ENCODE measurements at places on chromosomes 3 and 15.

- no peak for DNase-seq
Measured at GRCh38 chr15:58669108-58669507, 80.4 kb downstream of the ADAM10 start.

DNA sequence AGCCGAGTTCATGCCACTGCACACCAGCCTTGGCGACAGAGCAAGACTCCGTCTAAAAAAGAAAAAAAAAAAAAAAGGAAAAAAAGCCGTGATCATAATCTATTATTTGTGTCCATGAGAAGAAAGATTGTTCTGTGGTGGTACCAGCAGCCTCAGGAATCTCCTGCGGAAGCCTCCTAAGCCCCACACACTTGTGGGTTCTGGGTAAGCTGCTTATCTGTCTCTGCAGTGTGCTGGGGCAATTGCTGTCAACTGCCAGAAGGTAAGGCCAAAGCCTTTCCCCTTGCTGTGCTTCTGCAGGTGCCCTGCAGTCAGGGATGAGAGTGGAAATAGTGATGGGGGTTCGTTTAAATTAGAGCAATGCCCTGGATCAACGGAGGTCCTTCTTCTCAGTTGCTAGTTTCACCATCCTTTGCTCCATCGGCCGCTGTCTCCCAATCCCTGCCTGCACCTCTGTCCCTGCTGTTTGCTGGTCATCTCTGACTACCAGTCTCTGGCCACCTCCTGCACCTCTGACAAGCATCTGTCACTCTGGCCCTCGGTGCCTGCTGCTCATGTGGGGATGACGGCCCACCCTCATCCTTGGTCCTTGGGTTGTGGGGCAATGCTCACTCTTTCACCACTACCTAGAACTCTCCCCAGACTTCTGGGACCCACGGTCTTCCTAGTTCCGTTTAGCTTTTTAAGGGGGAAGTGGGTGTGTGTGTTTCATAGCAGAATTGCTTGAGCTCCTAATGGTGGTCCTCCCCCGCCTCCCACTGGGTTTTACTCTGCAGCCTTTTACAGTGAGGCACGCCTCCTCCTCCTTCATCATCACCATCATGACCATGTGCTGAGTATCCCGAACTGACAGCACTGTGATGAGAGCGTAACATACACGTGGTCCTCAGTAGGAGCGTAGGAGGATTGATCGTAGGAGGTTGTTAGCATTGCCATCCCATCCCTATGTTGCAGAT lies 25.5 kb downstream of the CHRD start:
- no peak for DNase-seq

DNA sequence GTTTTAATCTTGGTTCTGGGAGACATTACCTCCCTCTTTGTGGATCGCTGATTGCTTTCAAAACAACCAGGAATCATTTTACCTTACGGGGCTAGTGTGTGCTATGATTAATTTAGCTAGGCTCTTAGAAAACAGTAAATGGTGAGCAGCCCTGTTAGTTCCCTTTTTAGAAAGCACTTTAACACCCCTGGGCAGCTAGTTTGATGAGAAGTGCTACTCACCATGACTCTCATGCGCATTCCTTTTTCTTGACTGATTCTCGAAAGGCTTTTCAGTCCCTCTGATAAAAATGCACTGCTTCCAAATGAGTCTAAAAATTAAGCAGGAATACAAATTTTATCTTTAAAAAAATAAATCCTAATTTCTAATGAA lies 75.3 kb upstream of the LEKR1 start:
- no peak for DNase-seq

- DNase-seq: no peak
Measured at GRCh38 chr15:64634576-64635498, 140.6 kb downstream of the RBPMS2 start.

DNA sequence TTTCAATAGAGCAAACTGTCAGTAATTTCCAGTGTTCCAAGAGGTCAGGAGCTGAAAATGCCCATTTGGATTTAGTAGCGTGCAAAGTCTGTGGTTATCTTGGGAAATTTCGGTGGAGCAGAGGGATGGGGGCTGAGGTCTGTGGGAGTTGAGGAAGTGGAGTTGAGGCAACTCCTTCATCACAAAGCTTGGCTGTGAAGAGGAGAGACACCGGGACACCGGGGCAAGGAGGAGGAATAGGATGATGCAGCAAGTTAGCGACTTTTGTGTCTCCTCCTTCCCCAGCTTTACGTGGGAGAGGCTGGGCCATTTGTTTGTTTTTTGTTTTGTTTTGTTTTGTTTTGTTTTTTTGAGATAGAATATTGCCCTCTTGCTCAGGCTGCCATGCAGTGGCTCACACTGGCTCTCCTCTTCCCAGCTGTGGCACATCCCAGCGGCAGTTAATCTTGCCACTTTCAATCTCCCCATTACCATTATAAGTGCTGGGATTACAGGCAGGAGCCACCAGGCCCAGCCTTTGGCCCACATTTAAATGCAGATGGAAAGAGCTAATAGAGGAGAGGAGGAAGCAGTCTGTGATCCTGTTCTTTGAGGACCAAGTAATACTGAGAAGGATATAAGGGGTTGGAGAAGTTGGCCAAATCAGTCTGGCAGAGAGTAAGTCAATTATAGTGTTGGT lies 47.1 kb downstream of the CRTC3 start:
- no peak for DNase-seq

DNA sequence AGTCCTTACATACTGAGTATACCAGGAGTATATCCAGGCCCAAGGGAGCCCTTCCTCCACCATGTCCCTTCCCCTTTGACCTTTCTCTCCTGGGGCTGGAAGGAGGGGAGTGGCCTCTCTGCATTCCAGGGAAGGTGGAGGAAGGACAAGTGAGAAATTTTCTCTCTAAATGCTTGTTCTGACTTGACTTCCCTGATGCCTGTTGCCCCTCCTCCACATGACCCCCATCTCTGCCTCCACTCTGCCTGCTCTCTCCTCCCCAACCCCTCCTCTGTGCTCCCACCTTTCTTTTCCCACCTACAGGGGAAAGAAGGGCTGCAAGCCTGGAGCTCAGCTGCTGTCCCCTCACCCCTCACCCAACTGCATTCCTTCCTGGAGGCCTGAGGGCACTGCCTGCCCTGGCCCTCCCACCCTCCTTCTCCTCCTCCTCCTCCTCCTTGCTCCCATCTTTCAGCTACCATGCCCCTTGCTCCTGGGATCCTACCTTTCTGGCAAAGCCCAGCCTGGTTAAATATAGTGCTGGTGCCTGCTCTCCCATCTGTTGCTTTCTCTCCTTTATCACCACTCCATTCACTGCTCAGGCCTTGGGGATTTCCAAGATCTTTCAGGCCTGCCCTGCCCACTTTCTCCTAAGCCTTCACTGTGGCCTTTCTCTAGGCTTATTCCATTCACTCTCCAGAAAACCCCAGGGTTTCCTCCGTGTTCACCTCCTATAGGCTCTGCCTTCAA lies 8.5 kb upstream of the DAG1 start:
- DNase-seq: no peak

GRCh38 chr15:101464999-101465669 lies 24.4 kb downstream of the PCSK6 start:
- no peak for DNase-seq
